ENCODE measurements at places on chromosomes 1 and 21.
A peak's percentile ranks its signal among the peaks of the same experiment; 100 is the strongest.

GRCh38 chr21:25887646-25888306 lies 153.0 kb downstream of the GABPA start:
- DNase-seq = peak; percentile 37

DNA sequence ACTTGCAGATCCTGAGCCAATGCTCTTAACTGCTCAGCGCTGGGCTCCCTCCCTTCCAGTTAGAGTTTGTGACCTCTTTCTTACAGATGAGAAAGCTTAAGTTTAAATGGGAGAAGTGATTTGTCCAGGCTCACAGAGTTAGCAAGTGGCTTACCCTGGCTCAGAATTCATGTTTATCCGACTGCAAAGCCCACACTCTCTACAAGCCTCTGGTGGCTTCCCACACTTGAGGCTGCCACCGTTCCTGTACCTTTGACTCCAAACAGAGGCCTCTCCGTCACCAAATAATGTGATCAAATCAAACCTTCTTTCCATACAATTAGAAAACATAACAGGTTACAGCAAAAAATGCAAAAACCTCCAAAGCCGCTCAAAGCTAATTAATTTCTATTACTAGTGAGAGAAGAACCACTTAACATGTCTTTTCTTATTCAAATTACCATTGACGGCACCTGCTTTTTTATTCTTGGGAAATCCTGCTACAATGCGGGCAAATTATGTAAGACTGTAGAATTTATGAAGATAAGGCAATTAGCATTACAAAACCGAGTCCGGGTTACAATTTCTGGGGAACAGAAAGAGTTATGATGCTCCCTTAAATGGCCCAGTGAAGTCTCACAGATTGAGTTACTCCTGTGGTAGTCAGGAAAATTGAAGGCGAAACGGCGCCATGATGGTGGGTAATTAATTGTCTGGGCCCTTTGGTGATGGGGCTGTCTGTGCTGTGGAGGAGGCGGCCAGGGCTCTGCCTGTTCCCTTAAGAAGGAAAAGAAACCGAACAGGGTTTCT lies 324.3 kb upstream of the POU3F1 start:
- DNase-seq = no peak

GRCh38 chr1:1783320-1783719 lies 5.0 kb upstream of the NADK start:
- no peak for DNase-seq

- DNase-seq = no peak
Observed at GRCh38 chr1:207128336-207128921, 24.4 kb downstream of the C4BPA start.

- DNase-seq = no peak
Observed at GRCh38 chr1:91609551-91609950, 108.9 kb downstream of the CDC7 start.

GRCh38 chr1:15046487-15047165 lies 106.9 kb upstream of the TMEM51 start:
- peak; percentile 92 for DNase-seq

GRCh38 chr21:41283211-41283818 lies 33.3 kb upstream of the FAM3B start:
- no peak for DNase-seq

DNA sequence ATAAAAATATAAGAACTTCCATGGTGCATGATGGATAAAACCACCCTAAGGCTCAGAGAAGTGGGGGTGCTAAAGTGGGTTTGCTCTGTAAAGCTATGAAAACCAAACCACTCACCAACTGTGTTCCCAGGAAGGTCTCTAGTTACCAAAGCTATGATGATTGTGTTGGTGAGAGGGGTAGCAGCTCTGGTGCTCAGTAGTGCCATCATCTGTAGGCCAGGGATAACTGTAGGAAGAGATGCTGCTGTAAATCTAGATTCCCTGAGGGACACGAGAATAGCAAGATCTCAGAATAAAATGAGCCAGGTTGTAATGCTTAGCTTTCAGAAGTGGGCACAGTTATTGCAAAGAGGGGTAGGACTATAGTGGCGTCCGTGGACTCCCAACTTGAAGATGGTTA lies 124.5 kb downstream of the GREM2 start:
- no peak for DNase-seq

DNA sequence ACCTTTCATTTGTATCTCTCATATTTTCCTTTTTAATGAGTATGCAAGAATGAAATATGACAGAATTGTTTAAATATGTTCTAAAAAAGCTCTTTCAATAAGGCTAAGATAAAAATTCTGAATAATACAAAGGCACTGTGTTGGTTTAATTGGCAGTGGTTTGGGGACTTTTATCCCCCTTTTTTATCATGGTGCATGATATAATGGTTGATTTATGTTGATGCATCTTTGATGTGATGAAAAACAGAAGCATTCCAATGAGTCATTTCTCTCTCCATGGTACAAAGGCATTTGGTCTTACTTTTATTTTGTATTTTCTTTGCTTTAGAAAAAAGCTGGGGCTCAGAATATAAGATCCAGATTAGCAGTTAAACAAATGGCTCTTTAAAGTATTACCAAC lies 127.2 kb upstream of the GREM2 start:
- no peak for DNase-seq

DNA sequence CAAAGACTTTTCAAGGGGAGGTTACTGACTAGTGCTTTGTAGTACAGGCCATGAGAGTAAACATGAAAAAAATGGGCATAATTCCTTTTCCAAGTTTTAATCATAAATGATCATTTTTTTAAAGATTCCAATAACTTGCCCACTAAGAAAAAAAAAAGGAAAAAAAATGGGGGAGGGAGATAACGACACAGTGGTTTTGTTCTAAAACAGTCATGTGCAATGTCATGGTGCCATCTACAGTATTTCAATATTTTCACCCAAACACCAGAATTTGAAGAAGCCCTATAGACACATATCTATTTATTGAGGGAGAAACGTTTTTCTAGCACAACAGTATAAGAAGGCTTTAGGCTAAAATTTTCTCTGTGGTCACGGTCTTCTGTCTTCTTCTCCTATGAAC lies 250.2 kb downstream of the LTN1 start:
- DNase-seq = no peak

DNA sequence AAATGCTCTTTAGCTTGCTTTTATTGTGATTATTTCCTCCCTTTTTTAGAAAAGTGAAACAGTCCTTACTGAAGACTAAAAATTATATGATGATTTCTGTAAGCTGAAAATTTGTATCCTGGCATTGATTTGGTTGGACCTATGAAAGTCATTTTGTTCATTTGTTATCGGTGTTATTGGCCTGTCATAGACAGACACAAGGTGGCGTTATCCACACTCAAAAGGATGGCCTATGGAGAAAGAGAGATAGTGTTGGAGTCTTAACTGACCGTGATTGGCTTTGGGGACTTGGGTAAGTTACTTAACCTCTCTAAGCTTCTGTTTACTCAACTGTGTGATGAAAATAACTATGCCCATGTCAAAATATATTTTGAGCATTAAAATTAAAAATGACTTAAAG lies 203.6 kb upstream of the CHODL start:
- no peak for DNase-seq

GRCh38 chr1:39321979-39322378 lies 117.5 kb downstream of the MACF1 start:
- DNase-seq = no peak

DNA sequence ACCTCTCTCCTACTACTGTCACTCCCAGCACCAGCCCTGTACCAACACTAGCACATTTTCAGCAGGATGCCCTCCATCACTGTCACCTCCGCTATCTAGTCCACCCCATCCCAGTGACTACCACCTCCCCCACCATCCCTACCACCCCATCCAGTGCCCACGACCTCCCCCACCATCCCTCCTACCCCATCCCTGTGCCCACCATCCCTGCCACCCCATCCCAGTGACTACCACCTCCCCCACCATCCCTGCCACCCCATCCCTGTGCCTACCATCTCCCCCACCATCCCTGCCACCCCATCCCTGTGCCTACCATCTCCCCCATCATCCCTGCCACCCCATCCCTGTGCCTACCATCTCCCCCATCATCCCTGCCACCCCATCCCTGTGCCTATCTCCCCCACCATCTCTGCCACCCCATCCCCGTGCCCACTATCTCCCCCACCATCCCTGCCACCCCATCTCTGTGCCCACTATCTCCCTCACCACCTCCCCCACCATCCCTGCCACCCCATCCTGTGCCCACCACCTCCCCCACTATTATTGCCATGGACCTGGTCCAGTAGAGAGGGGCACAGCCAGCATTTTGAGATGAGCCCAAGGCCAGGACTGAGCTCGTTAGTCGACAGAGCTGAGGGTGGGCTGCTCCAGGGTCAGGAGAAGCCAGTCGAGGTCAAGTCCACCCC lies 45.7 kb downstream of the DISP3 start:
- no peak for DNase-seq

GRCh38 chr1:78884685-78885452 lies 121.7 kb downstream of the ADGRL4 start:
- no peak for DNase-seq

GRCh38 chr1:59691261-59691660 lies 123.5 kb upstream of the HOOK1 start:
- peak; percentile 75 for DNase-seq

- DNase-seq = no peak
Observed at GRCh38 chr1:98796049-98796448, 134.5 kb downstream of the SNX7 start.

GRCh38 chr1:150846473-150847146 lies 29.8 kb downstream of the ARNT start:
- DNase-seq = no peak

- DNase-seq = no peak
Observed at GRCh38 chr1:43128816-43129215, 43.3 kb downstream of the EBNA1BP2 start.
